ENCODE measurements at places on chromosomes 13 and 19.

DNA sequence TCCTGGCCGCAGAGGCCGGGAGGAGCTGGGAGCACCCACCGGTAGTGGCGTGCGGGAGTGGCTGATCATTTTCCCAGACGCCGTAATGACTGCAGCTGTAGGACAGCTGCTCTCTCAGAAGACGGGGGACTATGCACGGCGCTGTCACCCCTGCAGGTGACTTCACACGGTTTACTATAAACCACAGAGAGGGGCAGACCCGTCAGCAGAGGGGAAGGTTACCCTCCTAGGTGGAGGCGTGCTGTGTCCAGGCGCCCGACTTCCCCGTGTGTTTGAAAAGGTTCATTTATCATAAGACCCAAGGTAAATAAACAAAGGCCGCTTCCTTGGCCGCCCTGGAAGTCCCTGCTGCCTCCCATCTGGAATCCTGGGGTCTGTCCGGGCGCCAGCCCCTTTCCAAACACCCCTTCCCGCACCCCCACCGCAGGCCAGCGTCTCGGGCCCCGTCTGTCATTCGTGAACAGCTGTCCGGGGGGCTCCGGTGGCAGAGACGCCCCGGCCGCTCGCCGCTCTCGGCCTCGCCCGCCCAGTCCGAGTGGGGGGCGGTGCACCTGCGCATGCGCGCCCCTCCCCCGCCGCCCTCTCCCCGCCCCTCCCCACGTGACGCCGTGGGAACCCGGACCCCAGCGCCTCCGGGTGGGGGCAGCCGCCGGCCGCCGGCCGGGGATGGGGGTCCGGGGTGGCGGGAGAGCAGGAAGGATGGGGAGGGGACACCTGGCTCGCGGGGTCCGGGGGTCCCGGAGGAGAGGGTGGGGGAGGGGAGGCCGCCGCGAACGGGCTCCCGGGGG lies 915 bp downstream of the SHC2 start:
- DNase-seq, result no peak

DNA sequence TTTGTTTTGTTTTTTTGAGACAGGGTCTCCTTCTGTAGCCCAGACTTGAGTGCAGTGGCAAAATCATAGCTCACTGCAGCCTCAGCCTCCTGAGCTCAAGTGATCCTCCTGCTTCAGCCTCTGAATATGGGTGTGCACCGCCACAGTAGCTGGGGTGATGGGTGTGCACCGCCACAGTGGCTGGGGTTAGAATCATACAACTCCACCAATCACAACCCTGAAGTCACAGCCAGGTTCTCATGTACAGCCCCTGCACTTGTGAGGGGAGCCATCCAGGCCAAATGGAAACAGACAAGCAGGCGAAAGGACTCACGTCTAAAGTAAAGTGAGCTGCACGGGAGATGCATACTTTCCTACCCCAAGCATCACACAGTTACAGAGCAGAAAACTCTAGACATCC lies 63.1 kb upstream of the RANBP3 start:
- DNase-seq, result no peak

GRCh38 chr13:100428986-100429385 lies 159.6 kb downstream of the GGACT start:
- DNase-seq, result no peak

- no peak for DNase-seq
Observed at GRCh38 chr19:18414504-18415177, 4.6 kb upstream of the SSBP4 start.

DNA sequence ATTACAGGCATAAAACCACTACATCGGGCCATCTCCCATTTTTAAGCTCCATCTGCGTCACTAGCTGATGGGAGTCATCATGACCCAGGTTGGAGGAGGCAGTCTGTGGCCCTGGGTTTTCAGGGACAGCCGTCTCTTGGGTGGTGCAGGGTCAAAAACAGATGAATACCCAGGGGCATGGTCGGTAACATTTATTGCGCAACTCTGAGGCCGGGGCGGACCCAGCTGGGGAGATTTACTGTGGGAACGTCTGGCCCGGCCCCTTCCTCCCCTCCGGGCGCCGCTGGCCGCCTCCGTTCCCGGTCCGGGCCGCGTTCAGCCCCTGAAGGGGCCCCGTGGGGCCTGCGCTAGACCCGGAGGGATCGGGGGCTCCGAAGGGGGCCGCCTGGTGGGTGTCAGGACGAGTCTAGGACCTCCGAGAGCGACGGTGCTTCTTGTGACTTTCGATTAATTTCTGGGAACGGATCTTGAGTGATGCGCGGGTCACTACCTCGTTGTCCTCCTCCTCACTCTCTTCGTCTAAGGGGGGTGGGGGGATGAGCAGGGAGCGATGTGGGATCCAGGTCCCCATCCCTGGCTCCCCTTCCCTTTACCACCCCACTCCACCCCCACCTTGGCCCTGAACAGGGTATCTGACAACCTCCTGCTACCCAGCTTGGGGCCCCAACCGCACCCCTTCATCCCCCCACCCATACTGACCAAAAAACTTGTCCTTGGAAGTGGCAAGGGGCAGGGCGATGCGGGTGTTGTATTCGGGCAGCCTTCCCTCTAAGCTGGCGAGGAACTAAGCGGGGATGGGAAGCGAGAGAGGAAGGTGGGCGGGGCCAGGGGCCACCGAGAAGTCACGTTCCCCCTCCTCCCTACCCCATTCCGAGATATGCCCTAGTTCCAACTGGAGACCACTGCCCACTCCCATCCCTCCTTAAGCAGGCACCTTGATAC lies 1.6 kb upstream of the RGL3 start:
- no peak for DNase-seq

DNA sequence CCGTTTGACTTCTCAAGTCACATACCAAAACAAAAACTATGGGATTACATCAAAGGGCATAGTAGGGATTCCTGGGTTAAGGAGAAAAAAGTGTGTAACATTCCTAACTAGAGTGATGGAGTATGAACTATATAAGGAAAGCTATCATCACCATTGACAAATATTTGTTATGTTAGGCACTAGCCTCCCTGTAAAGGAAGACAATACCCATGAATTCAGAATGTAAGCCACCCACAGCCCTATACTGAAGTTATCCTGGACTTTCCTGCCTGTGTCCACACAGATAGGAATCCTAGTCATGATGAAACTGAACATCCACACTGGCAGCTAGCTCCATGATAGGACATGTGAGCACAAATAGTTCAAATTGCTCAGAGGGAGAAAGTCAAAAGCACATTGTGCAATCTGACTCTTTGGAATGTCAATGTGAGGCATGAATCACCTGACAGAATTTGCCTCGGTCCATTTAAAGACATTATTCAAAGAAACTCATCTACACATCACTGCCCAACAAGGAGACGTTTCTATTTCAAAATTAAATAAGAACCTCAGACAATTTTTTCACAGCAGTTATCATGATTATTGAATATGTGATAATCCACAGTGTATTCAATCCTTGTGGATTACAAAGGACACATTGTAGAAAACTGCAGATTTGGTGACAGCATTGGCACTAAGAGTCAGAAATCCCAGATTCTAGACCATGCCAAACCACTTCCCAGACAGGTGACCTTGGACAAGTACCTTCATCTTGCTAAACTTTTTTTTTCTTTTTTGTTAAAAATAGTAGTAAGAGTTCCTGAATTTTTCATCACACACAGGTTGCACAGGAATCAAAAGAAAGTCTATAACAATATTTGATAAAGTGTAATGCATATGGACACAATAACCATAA lies 529.3 kb downstream of the IRS2 start:
- peak; percentile 94 for DNase-seq

- DNase-seq, result no peak
Observed at GRCh38 chr19:32105527-32106310, 239.7 kb upstream of the ZNF507 start.

- no peak for DNase-seq
Observed at GRCh38 chr19:16893686-16893989, 4.8 kb downstream of the F2RL3 start.

- DNase-seq, result peak; percentile 21
Observed at GRCh38 chr19:28466107-28467045, 746.6 kb downstream of the UQCRFS1 start.

- DNase-seq, result no peak
Observed at GRCh38 chr13:111399776-111400538, 79.5 kb downstream of the TEX29 start.

All from GM04504 (cell line).